ENCODE measurements at places on chromosomes 2 and 18. TPM values are rescaled to one million over a fixed set of nuclear protein-coding genes. Genes with fewer than 3 reads are reported as not detected.

DNA sequence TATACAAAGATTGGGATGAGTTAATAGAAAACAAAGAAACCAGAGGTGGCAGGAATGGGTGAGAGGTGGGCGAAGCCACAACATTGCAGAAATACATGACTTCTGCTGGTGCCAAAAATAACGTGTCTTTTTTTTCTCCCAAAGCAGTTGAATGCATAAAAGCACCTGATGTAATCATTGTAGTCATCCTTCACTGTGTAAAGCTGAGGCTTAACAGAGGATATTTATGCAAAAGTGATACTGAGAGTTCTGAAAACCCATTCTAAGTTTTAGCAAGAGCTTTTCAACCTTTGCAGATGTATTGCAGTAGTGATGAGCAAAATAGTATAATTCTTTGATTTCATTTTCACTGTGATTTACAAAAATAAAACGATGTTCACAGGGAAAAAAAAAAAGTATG, 173.0 kb downstream of the PTGR3 start:
- DNase-seq = no peak

- DNase-seq = peak; percentile 18
These were observed 28.5 kb downstream of the GALNT1 start for GRCh38 chr18:35610089-35610488.

DNA sequence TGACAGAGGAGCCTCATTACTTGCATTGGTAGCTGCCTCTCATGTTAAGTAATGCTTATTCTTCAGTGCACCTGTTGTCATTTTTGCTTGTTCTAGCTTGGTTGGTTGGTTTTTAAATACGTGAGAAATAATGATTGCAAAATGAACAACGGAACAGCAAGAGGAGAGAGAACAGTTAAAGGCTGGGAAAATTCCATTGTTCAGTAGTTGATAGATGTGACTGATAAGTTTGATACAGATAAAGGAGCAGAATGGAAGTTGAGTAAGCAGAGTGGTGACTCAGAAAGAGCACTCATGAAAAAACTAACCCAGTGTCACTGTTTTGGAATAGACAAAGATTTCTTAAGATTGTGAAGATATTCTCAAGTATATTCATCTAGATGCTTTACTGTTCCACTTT, 50.5 kb downstream of the MTA3 start:
- DNase-seq = no peak

GRCh38 chr2:195428673-195429072, 228.4 kb upstream of the SLC39A10 start:
- DNase-seq = no peak

GRCh38 chr18:1173593-1173992, 268.9 kb downstream of the ADCYAP1 start:
- DNase-seq = no peak

- no peak for DNase-seq
These were observed 53.9 kb downstream of the SPATS2L start for GRCh38 chr2:200360364-200360763.

- DNase-seq = peak; percentile 10
These were observed 154.9 kb downstream of the CTIF start for GRCh38 chr18:48693625-48694262.

DNA sequence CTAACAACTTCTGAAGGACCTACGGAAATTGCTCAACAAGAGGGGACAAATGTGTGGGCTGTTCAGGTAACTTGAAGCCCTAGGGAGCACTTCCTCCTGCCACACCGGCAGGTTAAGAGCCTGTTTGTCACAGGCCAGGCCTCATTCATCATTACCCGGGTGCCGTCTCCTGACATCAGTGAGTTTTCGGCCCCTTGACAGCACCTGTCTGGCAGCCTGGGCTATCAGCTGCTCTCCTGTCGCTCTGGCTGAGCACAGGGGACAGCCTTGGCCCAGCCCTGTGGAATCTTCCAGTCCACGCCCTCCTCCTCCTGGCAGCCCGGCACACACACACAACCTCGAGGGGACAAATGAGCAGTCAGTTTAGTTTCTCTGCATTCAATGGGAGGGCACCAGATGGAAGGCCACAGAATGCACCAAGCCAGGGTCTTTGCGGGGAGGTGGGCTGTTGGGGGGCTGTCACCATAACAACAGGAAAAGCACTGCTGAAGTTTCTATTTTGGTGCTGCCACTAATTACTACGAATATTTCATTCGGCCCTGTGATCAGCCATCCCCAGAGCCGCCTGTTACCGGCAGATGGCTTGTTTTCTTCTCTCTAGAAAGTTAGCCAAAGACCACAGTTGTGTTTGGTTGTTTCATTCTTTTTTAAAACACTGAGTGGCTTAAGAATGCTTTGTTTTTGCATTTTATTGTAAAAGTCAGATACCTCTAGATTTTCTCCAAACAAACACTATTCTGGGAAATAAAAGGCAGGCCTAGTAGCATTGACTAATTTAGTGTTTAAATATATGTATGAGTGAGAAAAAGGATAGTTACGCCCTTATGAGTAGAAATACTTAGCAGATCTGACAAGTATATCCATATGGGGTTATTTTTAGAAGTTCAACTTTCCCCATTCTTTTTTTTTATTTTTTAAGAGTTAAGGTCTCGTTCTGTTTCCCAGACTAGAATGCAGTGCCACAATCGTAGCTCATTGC, 189.9 kb upstream of the NDUFV2 start:
- DNase-seq = no peak

GRCh38 chr2:36376319-36376765, 20.8 kb downstream of the CRIM1 start:
- DNase-seq = peak; percentile 91

DNA sequence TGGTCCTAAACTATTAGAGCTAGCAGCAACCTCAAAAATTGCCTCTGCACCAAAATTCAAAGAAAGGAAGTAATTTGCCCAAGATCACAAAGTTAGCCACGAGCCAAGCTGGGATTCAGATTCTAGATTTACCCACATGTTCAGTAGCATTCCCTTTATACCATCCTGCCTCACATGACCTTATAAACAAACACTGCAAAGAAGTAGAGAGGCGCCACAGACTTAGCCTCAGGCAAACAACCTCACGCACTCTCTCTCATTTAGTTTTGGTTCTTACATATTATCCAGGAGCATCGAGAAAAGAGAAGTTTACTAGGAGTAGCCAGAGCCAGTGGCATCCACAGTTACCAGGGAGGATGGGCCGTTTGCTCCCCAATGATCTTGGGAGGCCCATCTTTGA, 226.6 kb downstream of the OSR1 start:
- DNase-seq = no peak

- DNase-seq = no peak
These were observed 160.9 kb downstream of the RDH14 start for GRCh38 chr2:18399601-18400000.

DNA sequence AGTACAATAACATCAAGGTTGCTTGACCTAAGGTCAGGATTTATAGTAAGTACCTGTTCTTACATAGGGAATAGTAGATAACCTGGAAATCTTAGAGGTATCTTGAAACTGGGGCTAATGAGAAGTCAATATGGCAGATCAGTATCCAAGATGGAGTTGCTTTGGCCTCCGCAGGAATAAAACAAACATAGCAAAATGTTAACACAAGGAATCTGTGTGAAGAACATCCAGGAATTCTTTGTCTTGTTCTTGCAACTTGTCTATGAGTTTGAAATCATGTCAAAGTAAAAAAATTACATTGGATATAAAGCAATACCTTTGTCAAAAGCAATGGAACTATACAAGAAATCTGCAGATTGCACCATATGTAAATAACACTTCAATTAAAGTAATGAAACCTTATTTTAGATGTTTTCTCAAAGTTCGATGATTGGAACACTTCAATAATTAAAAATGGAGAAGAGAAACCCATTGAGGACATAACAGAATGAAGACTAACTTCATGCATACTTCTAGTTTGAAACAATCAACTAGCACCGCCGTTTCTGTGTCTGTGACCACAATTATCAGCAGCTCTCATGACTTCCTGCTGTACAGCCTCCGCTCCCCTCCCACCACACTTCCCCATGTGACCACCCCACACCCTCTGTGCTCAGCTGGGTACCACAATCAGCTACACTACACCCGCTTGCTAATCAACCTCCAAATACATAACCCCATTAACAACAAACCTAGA, 27.6 kb downstream of the C2orf76 start:
- DNase-seq = no peak

- DNase-seq = no peak
These were observed 490.6 kb upstream of the LINC00305 start for GRCh38 chr18:64639536-64639935.

DNA sequence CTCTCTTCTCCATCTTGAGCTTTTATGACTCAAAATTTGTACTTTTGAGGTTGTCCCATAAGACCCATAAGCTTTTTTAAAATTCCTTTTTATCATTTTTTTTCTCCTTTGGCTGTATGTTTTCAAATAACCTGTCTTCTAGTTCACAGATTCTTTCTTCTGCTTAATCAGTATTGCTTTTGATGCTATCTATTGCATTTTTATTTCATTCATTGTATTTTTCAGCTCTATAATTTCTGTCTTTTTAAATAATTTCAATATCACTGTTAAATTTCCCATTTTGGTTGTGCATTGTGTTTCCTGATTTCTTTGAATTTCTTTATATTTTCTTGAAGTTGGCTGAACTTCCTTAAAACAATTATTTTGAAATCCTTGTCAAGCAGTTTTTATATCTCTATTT, 4.8 kb upstream of the XDH start:
- DNase-seq = no peak

DNA sequence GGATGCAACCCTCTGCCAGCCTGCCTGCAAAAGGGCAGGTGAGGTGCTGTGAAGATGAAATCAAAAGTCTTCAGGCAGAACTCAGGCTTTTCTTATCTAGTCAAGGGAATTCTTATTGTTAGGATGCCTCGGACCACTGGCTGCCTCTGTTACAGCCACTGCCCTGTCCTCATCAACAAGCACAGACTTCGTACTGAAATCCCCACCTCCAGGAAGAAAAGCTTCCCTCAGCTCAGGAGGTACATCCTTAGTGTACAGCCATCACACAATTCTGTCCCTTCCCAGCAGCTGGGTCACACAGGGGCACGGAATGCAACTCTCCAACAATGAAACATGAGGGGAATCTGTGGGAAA, 10.1 kb upstream of the RNU4ATAC start:
- DNase-seq = no peak

The POU3F3 gene
- total RNA-seq = 2.3 TPM

The KYNU gene
- not detected for total RNA-seq

The PROKR1 gene
- total RNA-seq = not detected

The GNLY gene
- not detected for total RNA-seq

The ZNF407 gene
- total RNA-seq = 8.5 TPM

The RAMP1 gene
- not detected for total RNA-seq

The EMILIN1 gene
- total RNA-seq = 87.7 TPM

The UGT1A10 gene
- not detected for total RNA-seq

The ANKRD62 gene
- not detected for total RNA-seq

Measured in SJCRH30 (cell line).